ENCODE measurements at places on chromosomes 4 and X. TPM values are rescaled to one million over a fixed set of nuclear protein-coding genes. Genes with fewer than 3 reads are reported as not detected.

GRCh38 chrX:51487960-51488267, 8.5 kb downstream of the NUDT11 start:
- no peaks in the 10 kb centered on the region for H3K4me1 ChIP-seq
- H3K27ac ChIP-seq, result no peak overlapping the region
- no peak overlapping the region for H3K4me3 ChIP-seq
- H3K27me3 ChIP-seq, result peaks cover 16% of the 10 kb centered on the region
- DNase-seq, result no peak

Gene MANBA
- total RNA-seq, result 29.5 TPM

DNA sequence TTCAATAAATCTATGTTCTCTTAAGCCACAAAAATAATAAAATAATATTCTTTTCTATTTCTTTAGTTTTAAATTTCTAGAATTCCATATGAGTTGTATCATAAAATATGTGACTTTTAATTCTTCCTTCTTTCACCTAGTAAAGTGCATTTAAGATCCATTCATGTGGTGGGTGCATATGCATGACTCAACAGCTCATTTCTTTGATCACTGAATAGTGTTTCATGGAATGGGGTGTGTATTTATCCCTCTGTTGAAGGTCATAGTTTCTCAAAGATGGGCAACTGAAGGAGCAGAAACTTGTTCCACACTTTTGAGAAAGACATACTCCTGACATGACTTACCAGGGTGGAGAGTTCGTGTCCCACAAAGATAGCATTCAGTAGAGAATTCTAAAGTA, 1230.3 kb upstream of the AGA start:
- H3K27me3 ChIP-seq, result no peaks in the 10 kb centered on the region
- H3K36me3 ChIP-seq, result no peaks in the 10 kb centered on the region
- no peak overlapping the region for H3K27ac ChIP-seq
- no peaks in the 10 kb centered on the region for H3K4me1 ChIP-seq
- H3K4me3 ChIP-seq, result no peak overlapping the region
- no peak for DNase-seq

Gene GALNT7
- total RNA-seq, result 9.8 TPM

- H3K4me1 ChIP-seq, result no peaks in the 10 kb centered on the region
- no peak overlapping the region for H3K27ac ChIP-seq
- H3K36me3 ChIP-seq, result no peaks in the 10 kb centered on the region
- H3K4me3 ChIP-seq, result no peak overlapping the region
Measured at GRCh38 chrX:124232523-124233201, 99.8 kb upstream of the TEX13D start.

DNA sequence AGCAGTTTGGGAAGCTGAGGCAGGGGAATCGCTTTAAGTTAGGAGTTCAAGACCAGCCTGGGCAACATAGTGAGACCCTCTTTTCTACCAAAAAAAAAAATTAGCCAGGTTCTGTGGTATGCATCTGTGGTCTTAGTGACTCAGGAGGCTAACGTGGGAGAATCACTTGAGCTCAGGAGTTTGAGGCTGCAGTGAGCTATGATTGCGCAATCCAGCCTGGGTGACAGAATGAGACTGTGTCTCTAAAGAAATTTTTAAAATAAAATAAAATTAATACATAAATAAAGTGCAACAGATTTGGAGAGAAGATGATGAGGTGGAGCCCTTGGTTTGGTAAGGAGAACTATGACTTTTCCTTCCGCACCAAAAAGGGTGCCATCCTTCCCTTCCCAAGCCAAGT, 436.9 kb downstream of the NLGN4X start:
- no peaks in the 10 kb centered on the region for H3K36me3 ChIP-seq
- H3K27me3 ChIP-seq, result no peaks in the 10 kb centered on the region
- no peak for DNase-seq
- no peaks in the 10 kb centered on the region for H3K4me1 ChIP-seq
- no peak overlapping the region for H3K27ac ChIP-seq

DNA sequence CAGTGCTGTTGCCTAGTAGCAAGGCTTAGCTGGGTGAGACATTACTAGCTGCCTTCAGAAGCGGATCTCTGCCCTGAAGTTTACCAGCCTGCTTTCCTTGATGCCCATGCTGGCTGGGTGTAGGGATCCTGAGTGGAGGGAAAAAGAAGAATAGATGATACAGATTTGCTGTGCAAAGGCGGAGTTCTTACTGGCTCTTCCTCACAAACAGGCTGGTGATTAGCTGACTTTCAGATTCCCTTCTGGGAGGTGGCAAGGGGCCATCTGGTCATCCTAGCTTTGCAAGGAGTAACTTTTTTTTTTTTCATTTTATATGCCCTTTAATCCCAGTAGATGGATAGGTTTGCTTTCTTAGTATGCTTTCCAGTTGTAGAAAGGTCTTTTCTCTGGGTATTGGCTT, 44.8 kb downstream of the SMARCA5 start:
- H3K4me3 ChIP-seq, result no peak overlapping the region
- H3K4me1 ChIP-seq, result peaks cover 15% of the 10 kb centered on the region
- no peaks in the 10 kb centered on the region for H3K27me3 ChIP-seq
- H3K27ac ChIP-seq, result no peak overlapping the region

Gene SMIM31
- total RNA-seq, result not detected

GRCh38 chr4:9916346-9916745, 105.0 kb downstream of the SLC2A9 start:
- no peak for DNase-seq
- H3K4me1 ChIP-seq, result no peaks in the 10 kb centered on the region
- peaks cover 10% of the 10 kb centered on the region for H3K36me3 ChIP-seq
- no peak overlapping the region for H3K4me3 ChIP-seq

DNA sequence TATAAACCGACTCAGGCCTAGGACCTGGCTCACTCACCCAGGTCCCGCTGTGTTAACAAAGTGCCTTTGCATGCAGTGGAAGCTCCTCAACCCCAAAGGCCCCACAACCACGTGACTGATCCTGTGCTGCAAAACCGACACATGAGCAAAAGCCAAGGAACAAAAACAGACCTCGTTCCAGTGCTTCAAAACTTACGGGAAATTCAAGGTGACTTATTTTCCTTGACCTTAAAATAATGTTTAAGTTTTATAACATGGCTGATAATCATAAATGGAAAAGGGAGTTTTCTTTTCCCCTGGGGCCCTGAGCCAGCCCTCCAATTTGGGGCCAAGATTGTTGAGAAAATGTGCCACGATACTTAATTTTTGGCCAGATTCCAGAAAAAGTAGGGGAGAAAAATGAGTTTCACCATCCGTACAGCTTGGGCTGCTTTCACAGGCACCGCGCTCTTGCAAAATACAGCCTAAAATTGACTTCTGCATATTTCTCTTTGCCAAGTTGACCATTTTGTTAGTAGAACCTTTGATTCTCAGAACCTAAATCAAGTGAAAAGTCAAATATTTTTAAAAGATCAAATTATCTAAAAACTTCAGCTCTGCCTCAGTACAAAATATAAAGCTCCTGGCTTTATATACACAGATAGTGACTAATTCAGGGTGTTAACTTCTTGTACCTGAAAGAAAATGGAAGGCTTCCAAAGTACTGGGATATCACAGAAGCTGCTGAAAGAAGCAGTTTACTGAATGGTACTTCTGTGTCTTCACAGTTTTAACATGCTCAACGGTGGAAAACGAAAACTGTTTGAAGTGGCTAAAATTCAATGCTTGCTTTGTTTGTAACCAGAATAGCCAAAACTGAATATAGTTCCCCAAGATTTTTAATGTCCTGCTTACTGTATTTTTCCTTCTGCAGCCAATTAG, 93.8 kb downstream of the APBB2 start:
- peaks cover 17% of the 10 kb centered on the region for H3K4me1 ChIP-seq
- peak overlapping the region; percentile 79 for H3K27ac ChIP-seq
- H3K4me3 ChIP-seq, result no peak overlapping the region
- no peaks in the 10 kb centered on the region for H3K27me3 ChIP-seq
- H3K36me3 ChIP-seq, result no peaks in the 10 kb centered on the region

DNA sequence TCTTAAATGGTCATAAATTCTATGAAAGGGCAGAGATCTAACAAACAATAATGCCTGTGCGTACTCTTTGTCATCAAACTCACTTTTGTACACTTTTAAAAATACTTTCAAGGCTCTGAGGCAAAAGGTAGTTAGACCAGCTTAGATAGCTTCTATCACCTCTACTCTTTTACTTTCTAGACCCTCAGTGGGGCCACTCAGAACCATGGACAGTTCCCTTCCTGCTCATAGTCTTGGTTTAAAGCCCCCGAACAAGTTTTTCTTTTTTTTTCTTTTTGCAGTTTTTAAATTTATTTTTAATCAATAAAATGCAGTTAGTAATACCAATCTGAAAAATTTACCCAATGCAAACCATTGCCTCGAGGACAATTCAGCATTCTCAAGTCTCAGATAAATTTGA, 460.5 kb upstream of the CNKSR2 start:
- H3K4me3 ChIP-seq, result no peak overlapping the region
- H3K4me1 ChIP-seq, result no peaks in the 10 kb centered on the region
- H3K27me3 ChIP-seq, result no peaks in the 10 kb centered on the region
- DNase-seq, result no peak

- no peaks in the 10 kb centered on the region for H3K4me1 ChIP-seq
- no peak overlapping the region for H3K27ac ChIP-seq
- H3K36me3 ChIP-seq, result peaks cover 53% of the 10 kb centered on the region
- no peaks in the 10 kb centered on the region for H3K27me3 ChIP-seq
Measured at GRCh38 chrX:19544693-19545305, 29.5 kb upstream of the MAP3K15 start.

- no peaks in the 10 kb centered on the region for H3K27me3 ChIP-seq
- no peak for DNase-seq
- no peaks in the 10 kb centered on the region for H3K36me3 ChIP-seq
- H3K4me3 ChIP-seq, result no peak overlapping the region
- no peak overlapping the region for H3K27ac ChIP-seq
- no peaks in the 10 kb centered on the region for H3K4me1 ChIP-seq
Measured at GRCh38 chr4:19486400-19486799, 765.3 kb upstream of the SLIT2 start.

Gene SYTL4
- 71.9 TPM for total RNA-seq

DNA sequence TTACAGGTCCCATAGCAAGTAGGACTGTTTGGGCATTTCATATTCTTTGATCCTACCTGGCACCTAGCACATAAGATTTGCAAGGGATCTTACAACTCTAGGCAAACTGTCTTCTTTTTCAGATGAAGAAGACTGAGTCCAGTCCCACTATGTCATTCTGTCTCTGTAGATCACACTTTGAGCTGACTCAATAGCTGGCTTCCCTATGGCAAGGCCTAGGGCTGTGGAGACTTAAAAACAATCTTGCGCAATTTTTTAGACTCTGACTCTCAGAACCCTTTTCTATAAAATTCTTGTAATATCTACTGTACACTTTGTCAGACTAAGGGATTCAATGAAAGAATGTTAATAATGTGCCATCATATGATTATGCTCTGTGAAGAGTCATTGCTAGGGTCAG, 26.7 kb downstream of the OTC start:
- no peaks in the 10 kb centered on the region for H3K36me3 ChIP-seq
- H3K4me1 ChIP-seq, result no peaks in the 10 kb centered on the region
- H3K27me3 ChIP-seq, result no peaks in the 10 kb centered on the region
- H3K4me3 ChIP-seq, result no peak overlapping the region

All from tibial nerve (tissue), 4 donors.